Foreskin fibroblast (primary cell): ENCODE measurements at places on chromosomes 16 and 17.
A peak's percentile ranks its signal among the peaks of the same experiment; 100 is the strongest.

- no peak for DNase-seq
Observed at GRCh38 chr16:6835941-6836340, 496.7 kb upstream of the RBFOX1 start.

DNA sequence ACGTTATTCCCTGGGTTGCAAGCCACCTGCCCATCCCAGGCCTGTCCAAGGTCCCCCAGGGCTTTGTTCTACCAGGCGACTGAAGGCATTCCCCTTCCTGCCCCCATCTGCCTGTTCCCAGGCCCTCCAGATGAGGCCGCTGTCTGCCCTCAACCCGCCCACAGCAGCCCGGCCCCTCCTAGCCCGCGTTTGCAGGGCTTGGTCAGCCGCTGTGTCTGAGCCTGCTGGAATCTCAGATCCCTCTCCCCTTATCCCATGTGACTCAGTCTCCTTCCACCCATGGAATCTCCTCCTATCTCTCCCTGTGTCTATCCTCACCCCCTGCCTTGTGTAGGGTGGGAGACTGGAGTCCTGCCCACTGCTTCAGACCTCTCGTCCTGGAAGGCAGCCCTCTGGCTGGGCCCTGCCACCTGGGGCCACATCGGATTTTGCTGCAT, 186.0 kb upstream of the TNRC6C start:
- DNase-seq, result no peak

DNA sequence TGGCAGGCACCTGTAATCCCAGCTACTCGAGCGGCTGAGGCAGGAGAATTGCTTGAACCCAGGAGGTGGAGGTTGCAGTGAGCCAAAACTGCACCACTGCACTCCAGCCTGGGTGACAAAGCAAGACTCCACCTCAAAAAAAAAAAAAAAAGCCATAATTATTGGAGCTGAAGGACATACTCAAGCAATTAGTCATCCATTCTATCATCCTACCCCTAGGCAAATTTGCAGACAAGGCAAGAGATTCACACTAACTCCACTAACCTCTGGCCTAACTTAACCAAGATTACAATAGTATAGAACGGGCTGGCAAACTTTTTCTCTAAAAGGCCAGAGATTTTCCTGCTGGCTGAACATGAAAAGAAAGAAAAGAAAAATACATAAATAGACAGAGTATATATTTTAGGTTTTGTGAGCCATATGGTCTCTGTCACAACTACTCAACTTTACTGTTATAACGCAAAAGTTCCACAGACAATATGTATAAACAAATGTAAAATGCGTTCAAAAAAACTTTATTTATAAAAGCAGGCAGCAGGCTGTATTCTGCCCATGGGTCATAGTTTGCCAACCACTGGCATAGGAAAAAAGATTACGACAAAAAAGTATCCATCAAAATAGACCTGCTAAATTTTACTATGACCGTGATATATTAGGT, 29.7 kb downstream of the BRIP1 start:
- DNase-seq, result peak; percentile 72

GRCh38 chr17:48542114-48542656, 2.7 kb downstream of the HOXB2 start:
- no peak for DNase-seq

DNA sequence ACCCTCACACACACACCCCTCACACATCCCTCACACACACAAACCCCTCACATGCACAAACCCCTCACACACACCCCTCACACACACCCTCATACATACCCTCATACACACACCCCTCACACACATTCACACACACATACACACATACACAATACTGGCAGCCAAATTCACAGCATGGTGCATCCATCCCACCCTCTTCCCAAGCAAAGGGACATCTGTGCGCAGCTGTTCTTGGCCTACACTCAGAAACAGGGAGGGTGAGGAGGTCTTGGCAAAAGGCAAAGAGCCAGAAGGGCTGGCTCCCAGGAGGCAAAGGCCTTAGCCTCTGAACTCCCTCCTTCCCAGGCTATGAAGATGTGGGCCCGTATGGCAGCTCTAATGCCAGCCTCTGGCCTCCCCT, 23.4 kb downstream of the C17orf67 start:
- no peak for DNase-seq

GRCh38 chr16:1781758-1782407, 488 bp downstream of the SPSB3 start:
- peak; percentile 60 for DNase-seq

GRCh38 chr16:8872967-8873865, 4.4 kb upstream of the CARHSP1 start:
- no peak for DNase-seq

DNA sequence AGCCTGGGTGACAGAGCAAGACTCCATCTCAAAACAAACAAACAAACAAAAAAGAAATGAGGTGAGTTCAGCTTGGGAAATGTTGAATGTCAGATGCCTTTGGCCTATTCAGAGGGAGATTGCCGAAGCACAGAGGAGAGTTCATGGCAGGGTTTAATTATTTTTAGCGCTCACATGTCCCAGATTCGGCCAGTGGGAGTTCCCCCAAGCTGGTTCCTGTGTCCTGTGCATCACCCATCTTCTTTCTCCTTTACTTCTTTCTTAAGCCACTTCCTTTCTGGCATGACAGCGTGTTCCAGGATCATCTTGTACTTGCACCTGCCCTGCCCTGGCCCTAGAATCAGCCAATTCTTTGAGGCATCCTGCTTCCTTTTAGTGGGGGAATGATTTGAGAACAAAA, 9.2 kb downstream of the MPV17L start:
- no peak for DNase-seq

GRCh38 chr16:5069854-5070253, 1.8 kb upstream of the ALG1 start:
- no peak for DNase-seq

DNA sequence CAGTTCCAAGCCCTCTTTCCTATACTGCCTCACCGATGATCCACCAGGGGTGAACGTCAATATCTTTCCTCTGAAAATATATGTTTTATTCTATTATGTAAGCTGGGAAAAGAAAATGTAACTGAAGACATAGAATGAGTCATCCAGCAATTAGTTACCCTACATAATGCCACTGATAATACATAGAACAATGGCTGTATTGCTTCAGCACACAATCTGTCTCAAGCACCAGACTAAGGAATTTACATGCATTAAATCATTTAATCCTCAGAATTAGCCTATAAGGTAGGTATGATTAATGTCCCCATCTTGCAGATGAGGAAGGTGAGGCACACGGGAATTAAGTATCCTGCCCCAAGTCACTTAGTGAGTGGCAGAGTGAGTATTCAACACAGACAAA, 472.8 kb downstream of the TOX3 start:
- DNase-seq, result no peak

DNA sequence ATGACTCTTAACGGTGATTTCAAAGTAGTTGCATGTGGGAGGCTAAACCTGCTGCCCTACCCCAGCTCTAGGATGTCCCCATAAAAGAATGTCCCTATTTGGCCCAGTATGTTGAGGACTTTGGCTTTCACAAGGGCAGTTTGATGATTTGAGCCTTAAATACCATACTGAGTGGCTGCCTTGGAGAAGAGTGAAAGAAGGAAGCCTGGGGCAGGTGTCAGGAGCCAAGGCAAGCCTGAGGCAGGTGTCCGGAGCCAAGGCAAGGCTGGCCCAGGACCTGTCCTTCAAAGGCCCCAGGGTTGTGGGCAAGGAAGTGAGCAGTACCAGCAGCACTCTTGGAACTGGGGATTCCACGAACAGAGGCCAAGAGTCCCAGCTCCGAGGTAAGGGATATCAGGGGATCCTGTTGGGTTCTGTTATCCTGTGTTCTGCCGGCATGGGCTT, 18.6 kb downstream of the ST6GALNAC2 start:
- DNase-seq, result no peak

- peak; percentile 46 for DNase-seq
Observed at GRCh38 chr16:86850670-86851069, 272.3 kb downstream of the FOXL1 start.

GRCh38 chr16:84924331-84925091, 86.8 kb downstream of the ZDHHC7 start:
- DNase-seq, result no peak

GRCh38 chr16:51821527-51821926, 670.5 kb upstream of the SALL1 start:
- DNase-seq, result no peak

- no peak for DNase-seq
Observed at GRCh38 chr16:72924537-72924926, 123.4 kb downstream of the ZFHX3 start.
